ENCODE measurements at places on chromosomes 13 and 19.

DNA sequence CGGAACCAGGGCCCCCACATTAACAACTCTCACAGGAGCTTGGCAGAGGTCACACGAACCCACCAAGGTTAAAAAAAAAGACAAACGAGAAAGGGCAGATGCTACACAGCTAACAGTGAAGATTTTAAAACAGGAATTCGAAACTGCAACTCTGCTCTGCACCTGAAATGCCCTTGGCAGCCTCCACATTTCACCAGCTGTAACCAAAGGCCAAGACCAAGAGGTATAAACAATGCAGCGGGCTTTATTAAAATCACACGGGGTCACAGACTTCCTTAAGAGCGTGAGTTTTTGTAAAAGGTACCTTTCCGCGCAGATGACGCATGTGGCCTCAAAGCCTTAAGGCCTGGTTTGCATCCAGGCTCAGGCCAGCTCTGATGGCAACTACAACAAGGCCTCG, 88.2 kb downstream of the STK24 start:
- DNase-seq: no peak

DNA sequence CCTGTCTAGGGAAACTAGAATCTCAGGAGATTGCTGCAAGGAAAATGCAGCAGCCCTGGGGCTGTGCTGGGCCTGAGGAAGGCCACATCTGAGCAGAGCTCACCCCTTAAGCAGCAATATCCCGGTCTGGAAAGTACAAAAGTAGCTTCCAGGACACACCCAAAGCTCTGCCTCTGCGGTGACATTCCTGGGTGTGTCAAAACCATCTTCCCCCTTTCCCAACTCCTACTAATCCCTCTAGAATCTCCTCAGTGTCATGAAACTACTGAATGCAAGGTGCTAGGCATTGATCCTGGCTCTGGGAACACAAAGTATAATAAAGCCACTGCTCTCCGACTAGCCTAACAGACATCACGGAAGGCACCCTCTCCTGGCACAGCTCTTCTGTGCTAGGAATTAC, 5.0 kb downstream of the PBX4 start:
- DNase-seq: no peak

DNA sequence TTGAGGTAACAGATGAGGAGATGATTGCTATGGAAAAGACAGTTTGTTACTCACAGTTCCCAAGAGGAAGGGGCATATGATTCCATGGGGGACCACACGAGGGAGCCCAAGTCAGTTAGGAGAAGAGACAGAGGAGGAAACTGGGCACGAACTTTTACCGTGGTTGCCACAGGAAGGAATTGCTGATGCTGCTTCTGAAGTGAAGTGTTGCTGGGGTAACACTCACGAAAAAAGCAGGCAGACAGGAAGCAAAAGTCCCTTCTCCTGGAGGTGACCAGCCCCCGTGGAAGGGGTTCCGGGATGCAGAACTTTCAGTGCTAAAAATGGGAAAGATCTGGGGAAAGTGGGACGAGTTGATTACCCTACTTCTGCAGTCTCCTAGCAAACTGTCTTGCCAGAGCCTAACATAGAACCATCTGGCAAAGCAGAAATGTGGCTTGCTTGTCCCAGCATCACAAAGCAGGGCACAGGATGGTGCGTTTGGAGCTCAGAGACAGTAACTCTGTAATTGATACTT, 35.4 kb upstream of the MAP3K10 start:
- DNase-seq: no peak

- no peak for DNase-seq
Observed at GRCh38 chr19:55958356-55958755, 10.7 kb downstream of the NLRP8 start.

- DNase-seq: peak; percentile 29
Observed at GRCh38 chr13:70310396-70311119, 202.3 kb upstream of the KLHL1 start.

DNA sequence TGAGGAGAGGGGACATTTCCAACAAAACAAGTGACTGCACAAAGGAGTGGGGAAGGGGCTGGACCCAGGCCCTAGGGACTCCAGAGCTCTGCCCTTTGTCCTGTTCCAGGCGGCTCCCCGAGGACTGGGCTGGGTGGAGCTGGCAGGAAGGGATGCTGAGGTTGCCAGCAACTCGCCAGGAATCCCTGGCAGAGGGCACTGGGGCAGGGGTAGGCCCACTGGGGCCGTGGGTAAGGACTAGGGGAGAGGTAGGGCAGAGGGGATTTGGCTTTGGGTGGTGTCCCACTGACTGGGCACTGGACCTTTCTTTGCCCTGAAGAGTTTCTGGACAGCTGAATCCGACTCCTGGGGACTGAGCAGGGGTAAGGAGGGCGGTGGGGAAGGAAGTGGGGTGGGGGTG, 7.9 kb downstream of the LIPE start:
- DNase-seq: no peak

DNA sequence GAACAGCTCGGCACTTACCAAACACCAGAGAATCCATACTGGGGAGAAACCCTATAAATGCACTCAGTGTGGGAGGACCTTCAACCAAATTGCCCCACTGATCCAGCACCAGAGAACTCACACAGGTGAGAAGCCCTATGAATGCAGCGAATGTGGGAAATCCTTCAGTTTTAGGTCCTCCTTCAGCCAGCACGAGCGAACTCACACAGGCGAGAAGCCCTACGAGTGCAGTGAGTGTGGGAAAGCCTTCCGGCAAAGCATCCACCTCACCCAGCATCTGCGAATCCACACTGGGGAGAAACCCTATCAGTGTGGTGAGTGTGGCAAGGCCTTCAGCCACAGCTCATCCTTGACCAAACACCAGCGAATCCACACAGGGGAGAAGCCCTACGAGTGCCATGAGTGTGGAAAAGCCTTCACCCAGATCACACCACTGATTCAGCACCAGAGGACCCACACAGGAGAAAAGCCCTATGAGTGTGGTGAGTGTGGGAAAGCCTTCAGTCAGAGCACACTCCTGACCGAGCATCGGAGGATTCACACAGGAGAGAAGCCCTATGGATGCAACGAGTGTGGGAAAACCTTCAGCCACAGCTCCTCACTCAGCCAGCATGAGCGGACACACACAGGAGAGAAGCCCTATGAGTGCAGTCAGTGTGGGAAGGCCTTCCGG, 8.3 kb downstream of the ZNF135 start:
- no peak for DNase-seq

DNA sequence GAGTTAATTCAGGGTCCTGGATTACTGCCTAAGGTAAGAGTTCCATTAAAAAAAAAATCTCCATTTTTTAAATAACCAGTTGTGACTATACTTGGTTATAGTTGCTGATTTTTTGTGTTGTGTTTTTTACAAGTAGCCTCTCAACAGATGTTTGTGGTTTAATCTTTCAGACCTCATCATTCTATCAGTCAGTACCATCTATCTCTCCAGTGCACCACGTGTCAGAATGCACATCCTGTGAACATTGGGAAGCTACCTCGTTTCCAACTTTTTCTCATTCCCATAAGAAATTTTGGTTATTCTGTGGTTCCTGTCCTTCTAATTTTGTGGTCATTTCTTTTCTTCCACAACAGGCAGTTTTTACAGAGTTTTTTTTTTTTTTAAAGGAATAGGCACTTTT, 39.2 kb downstream of the WDFY2 start:
- DNase-seq: no peak

DNA sequence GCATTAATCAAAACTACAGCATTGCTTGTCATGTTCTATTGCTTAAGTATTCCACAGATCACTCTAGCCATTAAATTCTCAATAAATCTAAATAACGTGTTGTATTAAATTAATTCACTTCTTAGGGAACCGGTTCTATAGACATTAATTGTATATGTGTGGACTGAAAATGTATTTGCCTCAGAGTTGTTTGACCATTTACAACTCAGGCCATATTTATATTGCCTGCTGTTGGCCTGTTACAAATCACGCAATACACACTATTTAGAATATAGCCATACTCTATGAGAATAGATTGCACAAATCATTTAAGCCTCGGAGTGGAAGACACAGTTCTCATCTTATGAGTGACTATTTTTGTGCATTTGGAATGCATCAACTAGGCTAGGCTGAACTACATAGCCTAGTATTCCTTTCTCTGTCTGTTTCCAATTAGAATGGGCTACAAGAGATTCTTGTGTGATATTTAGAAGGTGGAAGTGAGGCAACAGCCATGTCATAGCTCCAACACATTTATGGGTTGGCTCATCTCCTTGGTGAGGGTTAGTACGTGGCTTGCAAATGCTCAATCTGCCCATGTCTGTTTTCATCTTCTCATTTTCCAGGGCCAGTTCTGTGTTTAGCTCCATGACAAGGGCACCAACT, 1116.1 kb downstream of the PCDH9 start:
- DNase-seq: no peak

GRCh38 chr13:72689181-72689696, 38.2 kb downstream of the MZT1 start:
- DNase-seq: no peak

GRCh38 chr19:17292301-17293074, 10.7 kb downstream of the ABHD8 start:
- DNase-seq: no peak

- no peak for DNase-seq
Observed at GRCh38 chr13:109140479-109141349, 511.3 kb downstream of the MYO16 start.

DNA sequence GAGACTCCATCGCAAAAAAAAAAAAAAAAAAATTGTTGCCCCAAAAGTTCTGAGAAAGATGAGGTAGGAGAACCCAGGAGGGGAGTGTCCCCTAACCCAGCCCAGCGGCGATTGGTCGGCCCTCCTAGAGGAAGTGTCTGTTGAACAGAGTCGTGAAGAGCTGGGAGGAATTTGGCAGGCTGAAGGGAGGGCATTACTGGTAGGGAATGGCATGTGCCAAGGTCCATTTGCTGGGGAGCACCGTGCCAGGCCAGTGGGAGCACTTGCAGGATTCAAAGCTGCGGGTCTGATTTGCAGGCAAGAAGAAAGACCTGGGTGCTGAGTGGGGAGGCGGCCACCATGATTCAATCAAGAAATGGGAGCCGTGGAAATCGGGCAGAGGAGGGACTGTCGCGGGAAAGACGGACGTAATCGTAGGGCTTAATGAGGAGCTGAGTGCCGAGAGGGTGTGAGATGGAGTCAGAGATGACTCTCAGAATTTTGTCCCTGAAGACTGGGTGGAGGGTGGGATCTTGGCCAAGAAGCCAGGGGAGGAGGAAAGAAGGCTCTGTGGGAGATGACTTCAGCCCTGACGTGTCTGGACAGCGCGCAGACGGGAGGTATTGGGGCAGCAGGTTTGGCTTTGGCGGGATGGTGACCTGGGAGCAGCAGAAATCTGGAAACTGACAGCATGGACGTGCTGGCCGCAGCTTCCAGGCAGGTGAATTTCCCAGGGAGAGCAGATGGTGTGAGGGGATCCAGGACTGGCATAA, 15.4 kb downstream of the CERS4 start:
- DNase-seq: no peak

DNA sequence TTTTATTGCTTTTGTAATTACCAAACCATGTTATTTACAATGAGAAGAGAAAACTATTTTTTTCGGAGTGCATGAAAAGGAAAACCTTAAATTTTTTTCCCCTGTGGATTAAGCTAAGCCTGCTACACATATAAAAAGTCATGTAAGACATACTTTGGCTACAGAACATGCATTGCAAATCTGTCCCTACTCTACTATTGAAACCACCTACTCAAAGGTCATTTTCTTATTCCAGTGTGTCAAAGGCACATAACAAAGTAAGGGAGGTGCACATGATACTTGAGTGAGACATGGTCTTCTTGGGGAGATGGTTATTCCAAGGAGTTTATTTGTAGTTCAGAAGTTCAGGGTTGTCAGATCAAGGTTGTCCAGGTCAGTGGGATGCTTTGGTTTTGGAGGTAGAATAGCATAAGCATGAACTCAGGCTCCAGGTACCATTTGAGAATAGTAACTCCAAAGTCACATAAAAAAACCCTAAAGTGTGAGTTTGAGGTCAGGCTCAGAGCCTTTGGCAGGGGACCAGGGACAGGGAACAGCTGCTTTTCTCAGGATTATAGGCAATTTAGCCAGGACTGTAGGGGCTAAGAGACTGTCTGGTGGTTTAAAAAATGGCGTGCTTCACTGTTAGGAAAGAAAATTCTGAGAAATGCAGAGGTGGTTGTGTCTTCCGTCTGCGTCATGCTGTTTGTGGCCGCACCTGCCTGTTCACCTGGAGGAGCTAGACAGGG, 15.4 kb downstream of the FARP1 start:
- no peak for DNase-seq

GRCh38 chr19:31516756-31517155, 167.5 kb upstream of the TSHZ3 start:
- no peak for DNase-seq

DNA sequence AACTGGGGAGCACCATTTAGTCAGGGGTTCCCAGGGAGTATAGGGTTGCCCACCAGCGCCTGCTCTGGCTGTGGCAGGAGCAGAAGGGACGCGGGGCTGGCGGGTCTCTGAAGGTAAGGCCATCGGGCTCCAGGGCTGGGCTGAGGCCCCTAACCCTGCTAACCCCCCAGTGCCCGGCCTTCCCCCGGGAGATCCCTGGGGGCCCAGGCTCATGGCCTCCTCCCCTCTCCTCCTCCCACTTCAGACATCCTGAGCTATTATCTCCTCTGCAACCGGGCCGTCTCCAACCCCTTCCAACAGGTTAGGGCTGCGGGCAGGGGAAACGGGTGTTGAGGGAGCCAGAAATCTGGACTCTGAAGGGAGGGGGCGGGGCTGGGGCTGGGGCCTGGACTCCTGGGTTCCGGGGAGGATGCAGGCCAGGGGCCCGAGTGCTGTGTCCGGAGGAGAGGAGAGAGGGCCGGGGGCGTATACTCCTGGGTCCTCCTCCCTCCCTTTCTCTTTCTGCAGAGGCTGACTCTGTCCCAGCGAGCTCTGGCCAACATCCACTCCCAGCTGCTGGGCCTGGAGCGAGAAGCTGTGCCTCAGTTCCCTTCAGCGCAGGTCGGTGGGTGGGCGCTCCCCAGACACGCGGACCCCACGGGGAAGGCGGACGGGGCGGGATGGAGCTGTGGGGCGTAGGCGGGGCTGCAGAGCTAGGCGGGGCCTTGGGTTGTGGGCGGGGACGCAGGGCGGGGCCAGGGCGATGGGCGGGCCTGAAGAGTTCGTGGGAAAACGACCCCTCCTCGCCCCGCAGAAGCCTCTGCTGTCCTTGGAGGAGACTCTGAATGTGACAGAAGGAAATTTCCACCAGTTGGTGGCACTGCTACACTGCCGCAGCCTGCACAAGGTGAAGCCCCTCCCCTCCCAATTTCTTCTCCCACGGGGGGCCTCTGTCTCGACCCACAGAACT, 15.3 kb downstream of the TTYH1 start:
- DNase-seq: no peak

All from SHP77 treated with DMSO at 0.1 percent for 48 hours (cell line).